ENCODE measurements at places on chromosomes 3 and 15.
A peak's percentile ranks its signal among the peaks of the same experiment; 100 is the strongest.

GRCh38 chr3:114452256-114452655 lies 158.4 kb downstream of the TIGIT start:
- DNase-seq, result no peak

DNA sequence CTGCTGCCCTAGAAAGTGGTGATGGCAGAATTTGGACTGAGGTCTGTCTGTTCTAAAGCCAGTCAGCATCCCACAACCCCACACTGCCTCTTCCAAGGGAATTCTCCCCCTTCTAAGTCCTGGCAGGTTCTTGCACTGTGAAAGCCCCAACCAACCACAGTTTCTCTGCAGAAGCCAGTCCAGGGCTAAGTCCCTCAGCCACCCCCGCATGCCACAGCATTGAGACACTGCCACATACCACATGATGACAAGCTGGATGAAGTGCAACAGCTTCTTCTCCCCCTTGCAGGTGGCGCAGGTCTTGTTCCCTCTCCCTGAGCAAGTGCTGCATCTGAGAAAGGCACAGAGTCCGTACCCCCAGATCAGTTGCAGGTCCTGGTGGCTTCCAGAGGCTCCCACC lies 18.6 kb downstream of the SSUH2 start:
- DNase-seq, result no peak

- DNase-seq, result no peak
These were observed 159.2 kb upstream of the LINGO1 start for GRCh38 chr15:77791941-77792340.

DNA sequence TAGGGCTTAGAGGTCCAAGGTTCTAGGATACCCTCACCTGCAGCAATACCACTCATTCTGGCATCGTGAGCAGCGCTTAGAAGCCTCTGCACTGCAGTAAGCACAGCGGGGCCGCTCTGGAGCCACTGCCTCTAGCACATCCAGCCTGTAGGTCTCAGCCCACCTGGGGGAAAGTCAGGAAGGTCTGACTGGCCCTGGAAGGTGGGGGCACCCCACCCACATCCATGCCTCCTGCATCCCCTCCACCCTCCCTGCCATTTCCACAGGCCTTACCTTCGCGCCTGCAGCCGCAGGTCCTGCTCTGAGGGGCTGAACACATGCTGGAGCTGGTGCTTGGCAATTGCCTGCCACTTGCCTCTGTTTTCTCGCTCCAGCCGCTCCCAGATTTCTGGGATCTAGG lies 901 bp upstream of the RASSF1 start:
- peak; percentile 46 for DNase-seq

- DNase-seq, result no peak
These were observed 403.0 kb upstream of the ONECUT1 start for GRCh38 chr15:53193149-53193548.

Data from T-helper 2 cell (primary cell).